Gastroesophageal sphincter (tissue), 4 donors: ENCODE measurements at places on chromosomes 16 and 17. TPM values are rescaled to one million over a fixed set of nuclear protein-coding genes. Genes with fewer than 3 reads are reported as not detected.

Gene OR1D5
- total RNA-seq = not detected

Gene BCKDK
- 36.9 TPM for total RNA-seq

DNA sequence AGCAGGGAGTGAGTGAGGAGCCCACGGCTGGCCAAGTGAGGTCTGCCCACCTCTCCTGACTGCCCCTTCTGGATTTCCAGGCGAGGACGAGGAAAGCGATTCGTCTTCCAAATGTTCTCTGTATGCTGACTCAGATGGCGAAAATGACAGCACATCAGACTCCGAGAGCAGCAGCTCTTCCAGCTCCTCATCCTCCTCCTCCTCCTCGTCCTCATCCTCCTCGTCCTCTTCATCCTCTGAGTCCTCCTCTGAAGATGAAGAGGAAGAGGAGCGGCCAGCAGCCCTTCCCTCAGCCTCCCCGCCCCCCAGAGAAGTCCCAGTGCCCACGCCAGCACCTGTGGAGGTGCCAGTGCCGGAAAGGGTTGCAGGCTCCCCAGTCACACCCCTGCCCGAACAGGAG is 13.7 kb upstream of the HSD3B7 start:
- ATAC-seq = no peak

Gene KIF19
- total RNA-seq = 0.93 TPM

DNA sequence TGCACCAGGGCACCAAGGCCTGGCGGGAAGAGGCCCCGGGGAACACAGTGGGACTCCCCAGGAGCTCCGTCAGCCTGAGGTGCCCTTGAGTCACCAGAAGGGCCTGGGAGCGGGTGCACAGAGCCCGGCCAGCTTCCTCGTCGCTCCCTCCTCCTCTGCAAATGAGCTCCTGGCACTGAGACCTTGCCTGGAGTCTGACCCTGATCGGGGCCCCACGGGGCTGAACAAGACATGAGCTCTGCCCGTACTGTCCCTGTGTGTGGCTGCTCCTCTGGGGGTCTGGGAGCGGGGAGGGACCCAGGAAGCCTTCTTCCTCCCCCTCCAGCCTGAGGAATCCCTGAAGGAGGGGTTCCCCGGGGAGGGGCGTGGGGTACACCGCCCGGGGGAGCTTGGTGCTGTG is 36.4 kb upstream of the SSTR5 start:
- no peak for ATAC-seq

- no peak for ATAC-seq
Observed at GRCh38 chr17:51912939-51913338, 245.6 kb downstream of the CA10 start.

DNA sequence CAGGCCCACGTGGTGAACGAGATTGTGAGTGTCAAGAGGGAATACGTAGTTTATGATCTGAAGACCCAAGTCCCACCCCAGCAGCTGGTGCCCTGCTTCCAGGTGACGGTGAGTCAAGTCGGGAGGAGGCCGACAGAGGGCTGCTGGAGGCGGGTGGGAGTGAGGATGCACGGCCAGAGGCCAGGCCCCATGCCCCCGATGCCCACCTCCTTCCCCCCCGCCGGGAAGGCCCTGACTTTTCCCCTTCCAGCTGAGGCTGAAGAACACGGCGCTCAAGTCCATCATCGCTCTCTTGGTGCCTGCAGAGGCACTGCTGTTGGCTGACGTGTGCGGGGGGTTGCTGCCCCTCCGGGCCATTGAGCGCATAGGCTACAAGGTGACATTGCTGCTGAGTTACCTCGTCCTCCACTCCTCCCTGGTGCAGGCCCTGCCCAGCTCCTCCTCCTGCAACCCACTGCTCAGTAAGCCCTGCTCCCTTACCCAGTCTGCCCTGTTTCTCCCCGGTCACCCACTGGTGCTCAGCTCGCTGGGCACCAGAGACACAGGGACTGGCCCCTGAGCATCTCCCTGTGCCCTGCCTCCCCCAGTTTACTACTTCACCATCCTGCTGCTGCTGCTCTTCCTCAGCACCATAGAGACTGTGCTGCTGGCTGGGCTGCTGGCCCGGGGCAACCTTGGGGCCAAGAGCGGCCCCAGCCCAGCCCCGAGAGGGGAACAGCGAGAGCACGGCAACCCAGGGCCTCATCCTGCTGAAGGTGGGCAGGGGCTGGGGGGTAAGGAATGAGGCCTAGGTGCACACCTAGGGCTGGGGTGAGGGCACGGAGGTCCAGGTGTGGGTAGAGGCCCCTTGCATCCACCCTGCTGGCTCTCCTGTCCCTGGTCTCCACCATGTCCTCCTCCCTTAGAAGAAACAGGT is 2.6 kb downstream of the ZACN start:
- no peak for ATAC-seq

DNA sequence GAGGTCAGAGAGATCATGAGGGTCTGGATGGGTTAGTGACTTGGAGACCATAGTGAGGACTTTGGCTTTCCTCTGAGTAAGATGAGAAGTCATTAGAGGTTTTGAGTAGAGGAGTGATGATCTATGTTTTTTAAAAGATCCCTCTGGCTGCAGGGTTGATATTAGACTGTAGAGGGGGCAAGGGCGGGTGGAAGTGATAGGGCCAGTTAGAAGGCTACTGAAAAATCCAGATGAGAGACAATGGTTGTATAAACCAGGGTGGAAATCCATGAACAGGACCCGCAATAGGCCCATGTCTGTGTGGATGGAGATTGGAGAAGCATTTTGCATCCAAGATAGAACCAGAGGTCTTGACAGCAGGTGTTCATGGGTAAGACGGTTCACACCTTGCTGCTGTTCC is 9.8 kb downstream of the ITGAL start:
- ATAC-seq = no peak

Gene NUDT21
- 72.6 TPM for total RNA-seq

DNA sequence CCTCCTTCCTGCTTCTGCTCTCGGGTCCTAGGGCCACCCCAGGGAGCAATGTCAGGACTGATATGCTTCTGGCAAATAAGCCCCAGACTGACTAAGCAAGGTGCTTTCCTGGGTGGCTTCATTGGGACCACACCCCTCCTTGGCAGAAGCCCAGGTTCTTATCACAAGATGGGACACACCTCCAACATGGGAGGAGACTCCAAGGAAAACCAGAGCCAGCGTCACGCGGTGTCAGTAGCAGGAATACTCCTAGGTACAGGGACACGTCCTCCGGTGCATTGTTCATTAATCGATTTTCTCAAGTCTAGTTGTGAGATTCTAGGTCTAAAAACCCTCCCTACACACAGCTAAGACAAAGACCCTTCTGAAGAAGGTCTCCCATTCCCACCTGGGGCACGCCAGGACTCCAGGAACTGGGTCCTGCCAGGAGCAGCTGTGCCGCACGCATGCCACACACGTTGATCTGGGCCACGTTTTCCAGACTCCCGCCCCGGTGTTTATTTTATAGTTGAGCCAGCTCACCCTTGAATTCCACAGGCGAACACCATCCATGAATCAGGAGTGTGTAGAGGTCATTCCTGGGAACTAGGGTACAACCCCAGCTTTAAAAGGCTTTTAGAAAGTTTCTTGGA is 30.8 kb downstream of the FA2H start:
- peak; percentile 23 for ATAC-seq

- ATAC-seq = no peak
Observed at GRCh38 chr17:74599023-74599399, 6.9 kb upstream of the CD300LD start.

Gene SLC5A11
- total RNA-seq = 2.8 TPM

Gene NETO2
- total RNA-seq = 5.0 TPM

- ATAC-seq = no peak
Observed at GRCh38 chr17:14199601-14200000, 37.1 kb downstream of the CDRT15 start.
